Activated CD4-positive, alpha-beta T cell treated with anti-CD3 and anti-CD28 coated beads, Interleukin-2, amount 50 U/mL, for 1 hour (primary cell): ENCODE measurements at places on chromosomes 7 and 10.

DNA sequence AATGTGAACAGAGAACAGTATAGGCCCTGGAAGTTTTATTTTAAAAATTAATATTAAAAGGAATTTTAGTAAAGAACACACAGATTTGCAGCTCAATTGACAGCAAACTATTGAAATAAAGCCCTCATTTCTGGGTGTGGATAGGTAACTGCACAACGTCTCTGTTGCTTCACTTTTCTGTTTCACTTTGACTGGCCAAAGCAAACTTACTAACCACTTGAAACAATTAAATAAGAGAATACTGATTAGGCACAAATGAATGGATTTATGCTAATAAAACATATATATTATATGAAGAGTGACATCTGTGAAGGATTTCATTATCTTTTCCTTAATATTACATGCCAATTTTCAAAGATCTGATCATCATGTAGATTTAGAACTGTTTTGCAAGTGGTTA lies 11.9 kb downstream of the ZNF804B start:
- no peak for DNase-seq

DNA sequence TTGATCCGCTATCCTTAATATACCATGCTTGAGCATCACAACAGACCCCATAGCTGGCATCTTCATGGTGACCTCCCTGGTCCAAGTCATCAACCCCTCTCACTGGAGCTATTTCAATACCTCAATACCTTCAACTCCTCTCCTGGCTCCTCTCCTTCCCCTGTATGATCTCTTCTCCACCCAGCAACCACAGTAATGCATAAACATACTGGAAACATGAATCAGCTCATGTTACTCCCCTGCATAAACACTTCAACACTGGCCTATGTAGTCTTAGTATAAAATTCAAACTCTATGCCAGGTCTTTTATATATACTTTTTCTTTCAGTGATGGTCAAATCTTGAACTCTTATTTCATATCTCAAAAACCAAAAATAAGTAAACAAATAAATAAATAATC lies 31.8 kb upstream of the TMEM273 start:
- DNase-seq, result no peak

GRCh38 chr7:123569352-123570010 lies 11.9 kb upstream of the NDUFA5 start:
- DNase-seq, result no peak

DNA sequence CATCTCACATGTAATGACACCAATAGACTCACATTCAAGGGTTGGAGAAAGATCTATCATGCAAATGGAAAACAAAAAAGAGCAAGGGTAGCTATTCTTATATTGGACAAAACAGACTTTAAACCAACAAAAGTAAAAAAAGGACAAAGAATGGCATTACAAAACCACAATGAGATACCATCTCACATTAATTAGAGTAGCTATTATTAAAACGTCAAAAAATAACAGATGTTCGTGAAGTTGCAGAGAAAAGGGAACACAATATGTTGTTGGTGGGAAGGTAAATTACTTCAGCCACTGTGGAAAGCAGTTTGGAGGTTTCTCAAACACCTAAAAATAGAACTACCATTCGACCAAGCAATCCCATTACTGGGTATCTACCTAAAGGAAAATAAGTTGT lies 197.0 kb downstream of the SNX13 start:
- DNase-seq, result no peak

- DNase-seq, result no peak
Observed at GRCh38 chr7:28112883-28113540, 67.6 kb downstream of the JAZF1 start.

- DNase-seq, result no peak
Observed at GRCh38 chr10:32366111-32366510, 19.2 kb upstream of the EPC1 start.
